ENCODE measurements at places on chromosomes 5 and 9.

- no peak for DNase-seq
Observed at GRCh38 chr9:33475357-33475756, 1.6 kb upstream of the NOL6 start.

DNA sequence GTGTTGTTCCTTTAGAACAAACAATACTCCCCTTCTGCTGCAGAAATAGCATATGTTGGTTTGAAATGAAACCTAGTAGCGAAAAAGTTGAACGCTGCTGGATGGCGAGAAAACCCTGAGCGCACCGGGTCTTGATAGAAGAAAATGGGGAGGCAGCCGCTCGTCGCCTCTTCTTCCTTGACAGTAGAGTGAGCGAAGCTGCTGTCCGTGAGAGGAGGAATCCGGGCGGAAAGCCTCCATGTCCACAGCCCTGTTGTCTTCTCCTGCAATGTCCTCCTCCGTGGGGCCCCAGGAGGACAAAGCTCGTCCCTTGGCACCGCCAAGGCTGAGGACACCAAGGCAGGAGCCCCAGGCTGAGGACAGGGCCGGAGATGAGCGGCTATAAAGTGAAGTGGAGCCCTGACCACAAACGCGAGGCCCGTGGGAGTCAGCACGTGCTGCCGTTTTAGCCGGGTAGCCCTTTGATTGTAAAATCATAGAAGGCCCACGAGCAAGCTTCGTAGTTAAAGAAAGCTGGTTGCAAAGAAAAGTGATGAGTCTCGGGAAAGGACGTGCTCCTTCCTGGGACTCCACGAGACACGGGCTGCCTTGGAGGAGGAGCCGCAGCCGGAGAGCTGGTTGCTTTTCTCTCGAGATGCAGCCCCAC lies 35.6 kb downstream of the MRPL36 start:
- DNase-seq: no peak

- DNase-seq: no peak
Observed at GRCh38 chr9:34989946-34990635, 546 bp downstream of the DNAJB5 start.

- no peak for DNase-seq
Observed at GRCh38 chr5:33659526-33660169, 218.9 kb downstream of the TARS1 start.

- DNase-seq: no peak
Observed at GRCh38 chr9:77707383-77708063, 59.4 kb upstream of the GNA14 start.

GRCh38 chr5:21685522-21685921 lies 1167.6 kb downstream of the CDH12 start:
- no peak for DNase-seq

DNA sequence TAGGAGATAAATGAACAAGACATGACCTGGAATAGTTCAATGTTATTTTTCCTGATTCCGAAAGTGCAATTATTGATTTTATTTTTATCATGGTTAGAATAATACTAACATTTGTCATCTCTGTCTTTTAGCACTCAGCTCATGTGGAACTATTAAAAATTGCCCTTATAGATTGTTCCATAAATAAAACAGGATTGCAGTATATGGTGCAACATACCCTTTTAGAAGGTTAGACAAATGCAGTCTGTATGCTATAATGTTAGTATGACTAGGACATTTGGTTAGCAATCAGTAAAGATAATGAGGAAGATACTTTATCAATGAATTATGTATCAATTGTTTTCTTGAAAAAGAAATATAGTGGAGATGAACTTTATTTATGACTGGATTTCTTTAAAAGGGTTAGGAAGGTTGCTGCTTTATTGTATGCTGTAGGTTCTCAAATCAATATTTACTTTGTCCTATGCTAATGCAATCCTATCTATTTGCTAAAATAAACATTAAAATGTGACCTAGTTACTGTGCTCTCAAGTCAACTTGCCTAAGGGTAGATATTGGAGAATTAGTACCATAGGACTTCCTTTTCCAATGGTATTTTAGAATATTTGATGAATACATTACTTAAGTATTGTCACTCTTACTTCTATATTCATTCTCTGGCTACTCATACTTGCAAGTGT lies 348.9 kb upstream of the ISL1 start:
- DNase-seq: no peak

- DNase-seq: no peak
Observed at GRCh38 chr5:66224274-66224673, 80.2 kb downstream of the SREK1 start.

DNA sequence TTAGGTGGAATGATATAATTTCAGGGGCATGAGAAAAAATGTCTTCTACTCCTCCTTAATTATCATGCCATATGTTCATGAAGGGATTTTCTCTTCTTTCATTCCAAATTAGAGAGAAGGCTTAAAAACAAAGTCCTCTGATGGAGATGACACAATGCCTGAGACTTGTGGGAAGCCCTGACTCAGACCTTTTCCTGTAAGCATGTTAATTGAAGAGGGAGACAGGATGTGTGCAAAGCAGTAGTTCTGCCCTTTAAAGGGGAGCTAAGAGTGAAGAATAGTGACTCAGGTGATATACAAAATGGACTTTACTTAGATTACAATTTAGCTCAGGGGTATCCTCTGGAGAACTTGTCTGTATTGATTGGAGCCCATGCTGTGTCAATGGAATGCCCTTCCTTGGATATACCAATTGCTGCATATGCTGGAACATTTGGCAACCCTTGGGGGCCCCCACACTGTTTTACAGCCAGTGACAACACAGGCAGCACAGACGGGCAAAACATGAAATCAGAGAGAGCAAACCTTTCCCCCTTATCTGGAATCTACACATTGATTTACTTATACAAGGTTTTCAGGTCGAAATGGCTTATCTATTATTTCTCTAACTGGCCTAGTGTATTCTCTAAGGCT lies 81.3 kb downstream of the IZUMO3 start:
- DNase-seq: no peak

DNA sequence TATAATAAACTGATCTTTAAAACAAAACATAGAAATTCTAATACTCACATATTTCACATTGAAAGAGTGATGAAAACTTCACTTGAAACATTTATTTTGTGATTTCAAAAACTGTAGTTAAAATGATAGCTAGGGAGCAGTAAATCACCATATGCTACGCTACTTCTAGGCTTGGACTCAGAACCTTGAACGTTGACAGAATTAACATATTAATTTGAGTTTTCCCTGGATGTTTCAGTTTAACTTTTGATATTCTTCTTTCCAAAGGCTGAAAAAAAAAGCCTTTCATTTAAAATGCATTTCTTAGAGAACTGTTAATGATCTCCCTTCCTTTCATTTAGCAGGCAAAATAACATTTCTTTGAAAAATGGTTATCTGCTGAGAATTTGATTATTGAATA lies 307.8 kb upstream of the SGCD start:
- DNase-seq: no peak

DNA sequence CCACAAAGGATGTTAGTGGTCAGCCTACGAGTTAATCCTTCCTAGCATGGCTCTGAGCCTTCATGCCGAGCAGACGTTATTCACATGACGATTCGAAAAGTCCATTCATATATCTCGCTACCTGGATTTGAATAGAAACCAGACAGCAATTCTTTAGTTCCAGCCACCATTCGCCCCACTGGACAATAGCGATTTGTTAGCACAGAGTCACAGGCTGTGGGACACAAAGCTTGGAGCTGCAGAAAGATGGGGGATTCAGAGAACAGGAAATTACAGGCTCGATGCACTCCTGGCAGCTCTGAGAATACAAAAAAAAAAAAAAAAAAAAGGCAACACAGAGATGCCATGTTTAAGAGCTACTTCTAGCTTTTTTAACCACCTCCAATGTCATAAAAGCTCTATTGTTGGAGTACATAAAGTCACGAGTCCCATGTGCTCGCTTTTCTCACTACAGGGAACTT lies 110.7 kb downstream of the NR6A1 start:
- no peak for DNase-seq

DNA sequence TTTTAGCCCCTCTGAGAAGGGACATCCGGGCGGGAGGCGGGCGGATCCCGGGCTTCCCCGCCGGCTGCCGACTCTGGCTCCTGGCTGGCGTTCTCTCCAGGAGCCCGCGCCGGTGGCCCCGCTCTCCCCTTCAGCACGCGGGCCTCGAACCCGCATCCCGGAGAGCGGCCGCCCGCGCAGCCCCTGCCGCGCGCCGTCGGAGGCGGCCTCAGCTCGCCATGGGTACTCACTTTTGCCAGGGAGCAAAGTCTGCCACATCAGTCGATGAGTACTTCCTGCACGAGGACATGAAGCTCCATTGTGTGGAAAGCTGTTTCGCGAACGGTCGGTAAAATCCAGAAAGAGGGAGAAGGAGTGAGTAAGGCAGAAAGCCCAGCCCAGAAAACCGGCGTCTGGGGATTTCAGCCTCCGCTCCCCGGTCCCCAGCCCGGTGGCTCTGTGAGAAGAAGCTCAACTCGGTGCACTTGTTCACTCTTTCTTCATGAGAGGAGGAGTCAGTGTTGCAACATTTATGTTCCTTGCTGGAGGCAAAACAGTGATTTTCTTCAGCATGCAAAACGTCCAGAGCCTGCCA lies at the start of gene PRLR:
Gene PRLR, minus strand, starts transcription at position 450 of the 574 bp plus-strand sequence. CDS start 140,867 bp downstream, outside the sequence.
- no peak for DNase-seq

DNA sequence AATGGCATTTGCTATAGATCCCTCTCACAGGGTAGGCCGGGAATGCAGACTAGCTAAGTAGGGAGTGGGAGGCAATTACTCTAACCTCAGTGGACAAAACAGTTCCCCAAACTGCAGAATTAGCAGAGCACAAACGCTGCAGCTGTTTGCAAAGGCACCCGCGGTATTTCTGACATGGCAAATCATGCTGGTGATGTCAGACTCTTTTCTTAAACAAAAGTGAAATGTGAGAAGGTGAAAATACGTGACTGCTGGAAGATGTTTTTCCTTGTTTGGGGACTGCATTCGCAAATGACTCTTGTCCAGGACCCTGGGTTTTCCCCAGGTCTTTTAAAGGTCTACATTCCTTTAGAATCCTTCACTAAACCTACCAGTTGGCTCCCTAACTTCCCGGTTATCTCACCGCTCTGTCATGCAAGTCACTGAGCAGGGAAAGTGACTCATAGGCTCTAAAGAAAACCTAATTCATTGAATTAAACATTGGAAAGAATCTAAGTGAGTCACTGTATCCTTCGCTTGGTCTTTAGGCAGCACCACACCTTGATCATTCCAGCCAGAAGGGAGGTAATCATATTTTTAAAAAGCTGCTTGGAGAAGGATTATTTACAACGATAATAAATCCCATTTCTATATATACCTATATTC lies 91.5 kb upstream of the DNAH5 start:
- no peak for DNase-seq

GRCh38 chr5:133426264-133426663 lies 186.1 kb downstream of the FSTL4 start:
- no peak for DNase-seq

- no peak for DNase-seq
Observed at GRCh38 chr5:122164831-122165558, 35.6 kb downstream of the ZNF474 start.

DNA sequence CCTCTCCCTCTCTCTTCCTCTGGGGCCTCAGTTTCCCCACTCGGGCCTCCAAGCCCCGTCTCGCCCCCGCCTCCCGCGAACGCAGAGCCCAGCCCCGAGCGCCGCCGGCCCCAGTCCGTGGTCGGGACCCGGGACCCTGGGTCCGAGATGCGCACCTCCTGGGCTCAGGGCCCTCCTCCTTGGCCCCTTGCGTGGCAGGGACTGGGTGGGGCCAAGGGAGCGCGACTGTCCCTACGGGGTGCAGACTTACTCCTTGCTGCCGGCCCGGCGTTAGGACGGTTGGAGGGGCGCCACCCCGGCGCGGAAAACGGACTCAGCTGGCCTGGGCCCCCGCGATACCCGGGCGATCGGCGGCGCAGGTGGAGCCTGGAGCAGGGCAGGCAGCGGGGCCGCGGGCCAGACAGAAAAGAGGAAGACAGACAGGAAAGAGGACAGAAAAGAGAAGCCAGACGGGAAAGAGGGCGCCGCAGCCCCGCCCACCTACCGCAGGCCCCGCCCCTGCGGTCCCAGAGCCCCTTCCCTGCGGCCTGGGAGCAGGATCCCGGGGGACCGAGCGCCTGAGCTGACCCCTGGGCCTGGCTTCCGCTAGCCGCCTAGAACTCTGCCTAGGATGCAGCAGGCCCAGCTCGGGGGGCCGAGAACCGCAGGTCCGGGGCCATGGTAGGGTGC lies at the start of gene GBGT1:
Gene GBGT1, minus strand, starts transcription at position 411 of the 669 bp plus-strand sequence. CDS start 1,502 bp downstream, outside the sequence.
- DNase-seq: no peak

DNA sequence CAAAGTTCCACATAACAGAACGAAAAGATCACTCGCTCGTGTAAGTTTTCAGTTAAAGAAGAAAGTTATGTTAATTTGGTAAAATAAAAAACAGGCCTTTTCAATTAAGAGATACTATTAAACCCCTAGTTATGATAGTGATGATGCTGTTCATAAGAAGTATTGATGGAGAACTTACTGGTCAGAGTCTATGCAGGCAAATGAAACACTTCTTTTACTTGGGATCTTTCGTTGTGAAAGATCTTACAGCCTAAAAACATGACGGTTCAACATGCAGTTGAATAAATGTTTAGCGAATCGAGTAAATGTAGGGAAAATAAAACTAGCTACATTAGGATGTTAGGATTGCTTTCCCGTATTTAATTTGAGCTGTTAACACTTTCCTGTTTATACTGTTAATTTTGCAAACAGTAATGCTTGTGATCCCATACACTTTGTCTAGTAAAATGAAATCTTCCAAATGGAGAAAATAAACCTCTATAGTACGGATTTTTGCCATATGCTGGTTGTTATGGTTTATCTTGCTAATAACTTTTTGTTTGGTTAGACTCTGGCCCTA lies 2.0 kb downstream of the RHOBTB3 start:
- no peak for DNase-seq

GRCh38 chr9:89465726-89466308 lies 32.1 kb downstream of the SEMA4D start:
- DNase-seq: no peak

DNA sequence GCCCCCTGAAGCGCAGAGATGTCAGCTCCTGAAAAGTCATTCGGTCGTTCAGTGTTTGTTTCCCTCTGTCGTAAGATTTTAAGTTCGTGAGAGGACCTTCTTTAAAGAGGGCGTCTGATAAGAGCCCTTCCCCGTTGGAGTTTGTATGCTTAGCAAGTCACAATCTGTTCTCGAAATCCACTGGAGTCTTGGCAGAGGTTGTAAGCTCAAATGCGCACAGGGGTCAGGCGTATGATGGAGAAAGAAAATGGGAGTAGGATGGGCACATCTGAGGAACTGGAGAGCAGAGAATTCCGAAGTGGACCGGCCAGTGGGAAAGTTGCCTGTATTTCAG lies 710 bp downstream of the HSD17B4 start:
- DNase-seq: no peak

DNA sequence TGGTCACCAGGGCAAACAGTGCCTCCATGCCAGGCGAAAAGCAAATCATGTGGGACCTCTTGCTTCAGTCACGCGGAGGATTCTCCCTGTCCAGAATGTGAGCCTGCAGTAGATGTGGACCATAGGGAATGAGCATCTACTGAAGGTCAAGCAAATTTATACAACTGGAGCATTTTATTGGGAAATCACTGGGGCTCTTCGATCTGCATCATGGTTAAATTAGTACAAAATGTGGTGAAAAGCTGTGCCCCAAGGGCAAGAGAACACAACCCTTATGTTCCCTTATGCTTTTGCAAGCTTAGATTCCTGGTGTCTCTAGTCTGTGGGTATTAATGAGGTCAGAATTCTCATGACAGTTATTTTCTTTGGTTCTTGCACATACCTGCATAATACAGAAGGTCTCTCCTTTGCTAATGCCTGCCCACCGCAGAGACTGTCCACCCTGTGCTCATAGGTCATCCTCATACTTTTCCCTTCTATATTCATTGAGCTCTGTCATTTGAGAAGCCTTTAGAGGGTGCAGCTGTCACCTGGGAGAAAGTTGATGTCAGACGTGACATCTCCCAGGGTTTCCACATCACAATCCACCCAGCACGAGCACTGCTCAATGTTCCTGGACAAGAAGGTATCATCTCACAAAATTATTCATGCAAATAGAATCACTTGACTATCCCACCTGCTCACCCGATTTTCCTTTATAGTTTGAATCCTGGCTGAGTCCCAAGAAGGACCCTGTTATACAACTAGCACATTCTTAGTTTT lies 111.7 kb downstream of the NXNL2 start:
- no peak for DNase-seq

Data from stimulated activated CD8-positive, alpha-beta memory T cell treated with anti-CD3 and anti-CD28 coated beads, Interleukin-2, amount 100 ng/mL, for 48 hours (primary cell).